ENCODE measurements at places on chromosomes 4 and X.

DNA sequence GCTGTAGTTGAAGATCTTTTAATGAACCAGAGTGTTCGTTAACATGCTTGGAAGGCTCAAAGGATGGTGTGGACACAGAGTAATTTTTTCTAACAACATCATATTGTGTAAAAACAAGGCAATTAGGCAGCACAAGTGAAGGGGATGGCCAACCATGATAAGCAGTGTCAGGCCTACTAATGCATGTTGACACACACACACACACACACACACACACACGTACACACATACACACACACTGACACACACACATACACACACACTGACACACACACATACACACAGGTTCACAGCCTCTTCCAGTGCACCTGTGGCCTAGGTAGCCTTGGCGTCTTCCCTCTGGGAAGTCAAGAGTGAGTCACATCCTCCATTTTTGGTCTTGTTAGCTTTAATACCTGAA lies at the start of gene SUPT20HL1:
TSS of gene SUPT20HL1 (plus strand) at position 368 of the 400 bp plus-strand sequence. CDS start 2,122 bp downstream, outside the sequence.
- no peak for DNase-seq

DNA sequence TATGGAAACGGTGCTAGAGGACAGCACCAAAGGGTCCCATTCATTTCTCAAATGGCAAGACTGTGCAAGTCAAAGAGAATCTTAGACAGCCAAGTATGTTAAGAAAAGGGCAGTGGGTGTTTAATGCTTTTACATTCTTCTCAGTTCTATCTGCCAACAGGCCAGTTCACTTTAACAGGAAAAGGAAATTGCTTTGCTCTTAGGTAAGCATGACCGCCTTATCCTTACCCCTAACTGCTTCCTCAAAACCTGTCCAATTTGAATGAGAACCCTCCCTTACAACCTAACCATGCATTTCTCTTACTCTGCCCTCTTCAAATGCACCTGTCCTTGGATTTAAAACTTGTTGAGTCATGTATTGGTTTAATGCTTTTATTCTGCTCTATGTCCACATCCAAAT lies 44.5 kb upstream of the BLTP1 start:
- no peak for DNase-seq

GRCh38 chrX:32280921-32281320 lies 930.4 kb downstream of the DMD start:
- no peak for DNase-seq

DNA sequence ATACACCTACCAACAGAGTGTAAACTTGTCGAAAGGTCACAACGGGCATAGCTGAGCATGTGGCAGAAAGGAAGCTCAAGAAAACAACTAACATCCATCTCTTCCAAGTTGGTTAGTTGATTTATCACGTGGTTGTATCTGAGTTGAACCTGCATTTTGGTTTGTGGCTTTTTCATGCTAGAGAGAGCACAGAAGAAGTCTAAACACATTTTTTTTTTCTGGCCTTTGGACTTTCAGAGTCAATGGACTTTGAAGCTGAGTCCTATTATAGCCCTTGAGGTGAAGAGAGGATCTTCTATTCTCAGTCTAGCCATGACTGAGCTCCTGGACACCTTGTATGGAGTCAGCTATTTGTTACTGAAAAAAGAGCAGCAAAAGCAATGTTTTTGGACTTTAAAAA lies 150.6 kb upstream of the TRPC5 start:
- no peak for DNase-seq

DNA sequence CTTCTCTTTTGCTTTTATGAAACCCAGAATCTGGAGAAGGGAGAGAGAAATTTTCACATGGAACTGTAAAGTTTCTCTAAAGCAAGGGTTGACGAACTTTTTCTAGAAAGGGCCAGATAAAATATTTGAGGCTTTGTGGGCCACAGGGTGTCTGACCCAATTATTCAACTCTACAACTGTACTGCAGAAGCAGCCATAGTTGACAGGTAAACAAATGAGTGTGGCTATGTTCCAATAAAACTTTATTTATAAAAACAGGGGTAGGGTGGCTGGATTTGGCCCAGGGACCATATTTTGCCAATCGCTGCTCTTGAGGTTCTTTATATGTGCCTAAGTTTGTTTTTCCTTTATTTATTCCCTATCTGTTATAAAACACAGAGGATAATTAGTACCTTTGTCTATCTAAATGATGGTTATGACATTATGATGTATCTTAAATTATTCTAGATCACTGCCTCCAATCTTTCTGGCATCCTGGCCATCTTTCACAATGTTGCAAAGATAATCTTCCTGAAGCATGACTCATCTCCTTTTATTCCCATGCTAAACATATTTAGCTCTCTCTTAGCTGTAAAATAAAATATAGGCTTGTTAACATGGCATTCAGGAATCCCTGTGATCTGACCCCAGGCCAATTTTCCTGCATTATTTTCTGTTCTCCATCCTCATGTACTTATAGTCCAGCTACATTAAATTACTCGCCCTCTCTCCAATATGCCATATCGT lies 106.8 kb upstream of the CBLL2 start:
- no peak for DNase-seq

- no peak for DNase-seq
Observed at GRCh38 chr4:15971068-15971801, 8.3 kb upstream of the FGFBP2 start.

DNA sequence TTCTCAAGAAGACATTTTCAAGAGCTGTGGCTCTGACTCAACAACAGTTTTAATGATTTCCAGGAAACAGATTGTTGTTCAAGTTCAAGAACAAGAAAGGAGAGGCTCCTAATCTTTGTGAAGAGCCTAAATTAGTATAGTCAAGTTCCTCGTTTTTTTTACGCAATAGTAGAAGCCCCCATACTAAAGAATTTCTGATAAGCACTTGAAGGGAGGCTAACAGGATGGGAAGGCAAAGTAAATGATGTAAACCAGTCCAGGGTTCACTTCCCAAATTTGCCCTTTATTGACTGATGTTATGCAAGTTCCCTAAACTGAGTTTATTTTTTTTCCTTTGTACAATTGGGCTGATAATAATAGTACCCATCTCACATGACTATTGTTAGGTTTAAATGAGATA lies 178.2 kb downstream of the RTL9 start:
- no peak for DNase-seq

GRCh38 chr4:173529477-173530325 lies at the start of gene HAND2:
TSS of gene HAND2 (minus strand) at chr4:173530229. CDS start at chr4:173529289, 940 bp downstream.
- DNase-seq: peak; percentile 58

GRCh38 chr4:2744576-2745270 lies 11.4 kb downstream of the TNIP2 start:
- DNase-seq: no peak

- DNase-seq: no peak
Observed at GRCh38 chrX:43706786-43707370, 50.8 kb downstream of the MAOA start.

GRCh38 chr4:4663028-4663427 lies 121.2 kb upstream of the STX18 start:
- no peak for DNase-seq

GRCh38 chrX:35351795-35352483 lies 409.3 kb downstream of the FAM47B start:
- DNase-seq: no peak

DNA sequence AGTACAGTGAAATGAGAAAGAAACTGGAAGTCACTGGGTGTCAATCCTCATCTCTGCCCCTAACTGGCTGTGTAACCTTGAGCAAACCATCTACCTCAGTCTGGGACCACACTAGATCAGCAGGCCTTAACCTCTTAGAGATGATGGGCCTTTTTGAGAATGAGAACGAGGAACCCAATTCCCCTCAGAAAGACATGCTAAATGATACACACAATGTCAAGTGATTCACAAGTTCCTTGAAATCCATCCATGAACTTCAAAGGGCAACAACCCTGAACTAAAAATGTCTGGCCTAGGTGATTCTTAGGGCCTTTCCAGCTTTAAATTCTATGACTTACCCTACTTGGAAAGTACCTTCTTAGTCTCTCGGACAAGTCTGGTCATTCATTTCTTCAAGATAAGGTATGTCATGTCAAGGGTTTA lies 47.4 kb downstream of the ACSL4 start:
- no peak for DNase-seq

DNA sequence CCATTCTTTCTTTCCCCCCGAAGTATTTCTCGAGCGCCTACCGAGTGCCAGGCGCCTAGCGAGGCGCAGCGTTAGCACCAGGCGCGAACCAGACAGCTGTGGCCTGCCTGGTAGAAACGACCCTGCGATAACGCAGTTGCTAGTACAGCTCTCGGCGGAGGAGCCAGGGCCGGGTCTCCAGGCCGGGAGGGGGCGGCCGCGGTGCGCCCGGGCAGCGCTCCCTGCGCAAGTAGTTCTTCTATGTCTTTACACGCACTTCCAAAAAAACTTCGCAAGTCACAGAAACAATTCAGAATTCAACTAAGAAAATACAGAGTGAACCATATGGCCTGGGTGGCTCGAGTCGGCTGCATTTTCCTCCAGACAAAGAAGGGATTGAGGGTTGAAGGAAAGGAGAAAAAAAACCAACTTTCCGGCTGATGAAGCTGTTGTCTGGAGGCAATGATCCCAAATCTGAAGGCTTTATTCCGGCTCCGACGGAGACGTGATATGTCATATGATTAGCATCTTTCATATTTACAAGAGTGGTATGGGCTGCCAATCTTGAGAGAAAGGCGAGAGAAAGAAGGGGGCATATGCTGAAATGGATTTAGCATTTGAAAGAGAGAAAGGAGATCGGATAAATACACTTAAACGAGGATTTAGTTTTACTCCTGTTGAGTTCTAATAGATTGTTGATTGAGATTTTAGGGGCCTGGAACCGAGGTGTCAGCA lies 7.2 kb upstream of the NEUROG2 start:
- peak; percentile 71 for DNase-seq

- DNase-seq: no peak
Observed at GRCh38 chr4:72312032-72312650, 256.9 kb downstream of the ADAMTS3 start.

GRCh38 chrX:151870602-151871001 lies 42.1 kb upstream of the MAGEA4 start:
- DNase-seq: no peak

- no peak for DNase-seq
Observed at GRCh38 chrX:118493653-118494297, 1.8 kb upstream of the DOCK11 start.

GRCh38 chrX:43813898-43814297 lies 68.4 kb downstream of the MAOB start:
- DNase-seq: no peak

DNA sequence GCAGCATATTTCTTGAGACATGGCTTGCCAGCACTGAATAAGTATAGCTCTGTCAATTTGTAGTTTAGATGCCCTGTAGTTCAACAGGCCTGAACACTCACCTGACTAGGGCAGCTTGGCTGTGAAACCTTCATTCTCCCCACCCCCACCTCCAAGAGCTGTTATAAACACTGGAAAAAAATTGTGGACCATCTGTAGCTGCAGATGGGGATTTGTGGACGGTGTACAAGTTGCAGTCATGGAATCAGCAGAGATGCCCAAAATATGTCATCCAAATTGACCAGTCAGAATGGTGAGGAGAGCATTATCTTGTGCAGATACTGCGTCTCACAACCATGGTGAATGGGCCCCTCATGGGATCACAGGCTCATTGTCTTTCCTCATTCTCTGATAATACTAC lies 76.2 kb upstream of the PAQR3 start:
- no peak for DNase-seq

DNA sequence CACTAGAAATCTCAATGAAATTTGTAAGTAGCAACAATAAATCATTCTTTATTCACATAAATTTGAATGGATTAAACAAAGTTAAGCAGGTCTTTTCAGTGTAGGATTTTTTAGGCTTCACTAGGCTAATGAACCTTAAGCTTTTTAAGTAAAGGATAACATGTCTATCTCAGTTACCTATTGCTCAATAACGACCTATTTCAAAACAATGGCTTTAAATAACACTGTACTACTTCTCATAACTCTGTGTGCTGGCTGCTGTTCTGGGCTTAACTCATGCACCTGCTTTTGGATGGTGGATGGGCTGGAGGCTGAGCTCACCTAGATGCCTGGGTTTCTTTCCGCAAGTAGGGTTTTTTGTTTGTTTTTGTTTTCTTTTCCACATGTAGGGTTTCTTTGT lies 495.0 kb upstream of the SLIT2 start:
- DNase-seq: no peak

DNA sequence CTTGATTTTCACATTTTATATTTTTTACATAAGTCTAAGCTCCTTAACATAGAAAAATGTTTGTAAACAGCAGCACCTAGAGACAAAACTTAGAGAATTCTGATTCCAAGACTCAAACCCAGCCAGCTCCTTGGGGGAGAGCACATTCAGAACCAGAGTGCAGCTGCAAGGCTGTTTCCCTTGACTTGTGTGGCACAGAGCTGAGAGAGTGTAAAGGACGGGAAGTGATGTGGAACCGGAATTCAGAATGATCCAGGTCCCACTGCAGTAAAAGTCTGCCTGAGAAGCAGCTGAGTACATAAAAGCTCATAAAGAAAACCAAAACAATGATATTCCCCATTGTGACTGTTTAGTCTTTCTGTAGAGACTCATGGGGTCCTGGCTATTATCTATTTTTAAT lies 713.8 kb downstream of the RAB28 start:
- no peak for DNase-seq

DNA sequence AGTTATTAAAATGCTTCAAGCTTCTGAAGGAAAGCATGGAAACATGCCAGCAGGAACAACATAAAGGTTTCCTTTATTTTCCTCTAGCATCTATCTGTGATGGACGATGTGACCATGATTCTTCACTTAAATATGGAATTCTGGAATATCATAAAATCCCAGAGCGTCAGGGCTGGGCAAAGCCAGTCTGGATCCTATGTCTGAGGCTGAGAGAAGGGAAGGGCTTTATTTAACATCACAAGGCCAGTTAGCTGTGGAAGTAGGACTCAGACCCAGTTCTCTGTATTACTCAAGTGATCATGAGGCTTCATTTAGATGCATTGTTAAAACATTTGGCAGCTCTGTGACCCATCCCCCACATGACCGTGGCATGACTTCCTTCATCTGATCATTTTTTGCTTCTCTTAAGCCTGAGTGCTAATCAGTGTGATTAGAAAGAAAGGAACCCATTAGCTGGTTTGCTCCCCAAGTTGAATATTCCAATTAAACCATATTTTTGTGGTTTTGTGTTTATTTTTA lies 40.9 kb upstream of the EOLA2 start:
- no peak for DNase-seq

DNA sequence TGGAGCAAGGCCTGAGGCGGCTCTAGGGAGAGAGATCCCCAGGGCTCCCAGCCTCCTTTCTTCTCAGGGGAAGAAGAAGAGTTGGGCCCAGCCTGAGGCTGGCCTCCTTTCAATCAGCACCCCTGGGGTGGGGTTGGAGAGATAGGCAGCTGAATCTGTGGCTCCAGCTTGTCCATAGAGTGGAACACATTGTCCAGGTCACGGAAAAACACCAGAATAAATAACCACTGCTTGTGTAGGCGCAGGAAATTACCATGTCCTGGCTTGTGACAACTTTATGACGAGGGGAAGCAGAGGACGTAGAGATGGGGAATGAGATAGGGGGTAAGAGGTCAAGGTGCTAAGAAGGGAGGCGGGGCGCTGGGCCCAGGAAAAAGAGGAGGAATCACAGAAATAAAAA lies 80.8 kb upstream of the EFNB1 start:
- peak; percentile 40 for DNase-seq
